ENCODE measurements at places on chromosomes 6 and 20. TPM values are rescaled to one million over a fixed set of nuclear protein-coding genes. Genes with fewer than 3 reads are reported as not detected.

Gene ZBTB46
- total RNA-seq = 1.6 TPM

Gene MUCL3
- not detected for total RNA-seq

Gene FRS3
- total RNA-seq = 8.6 TPM

Gene TSHZ2
- total RNA-seq = 7.7 TPM

Gene OTOR
- not detected for total RNA-seq

Gene MYLK4
- 1.1 TPM for total RNA-seq

Gene HFE
- 6.5 TPM for total RNA-seq

Gene SLC24A3
- total RNA-seq = not detected

Gene HAO1
- not detected for total RNA-seq

All from B cell (primary cell).